Activated CD4-positive, alpha-beta T cell treated with anti-CD3 and anti-CD28 coated beads, Interleukin-2, amount 50 U/mL, for 24 hours (primary cell): ENCODE measurements at places on chromosomes 7 and 10.

DNA sequence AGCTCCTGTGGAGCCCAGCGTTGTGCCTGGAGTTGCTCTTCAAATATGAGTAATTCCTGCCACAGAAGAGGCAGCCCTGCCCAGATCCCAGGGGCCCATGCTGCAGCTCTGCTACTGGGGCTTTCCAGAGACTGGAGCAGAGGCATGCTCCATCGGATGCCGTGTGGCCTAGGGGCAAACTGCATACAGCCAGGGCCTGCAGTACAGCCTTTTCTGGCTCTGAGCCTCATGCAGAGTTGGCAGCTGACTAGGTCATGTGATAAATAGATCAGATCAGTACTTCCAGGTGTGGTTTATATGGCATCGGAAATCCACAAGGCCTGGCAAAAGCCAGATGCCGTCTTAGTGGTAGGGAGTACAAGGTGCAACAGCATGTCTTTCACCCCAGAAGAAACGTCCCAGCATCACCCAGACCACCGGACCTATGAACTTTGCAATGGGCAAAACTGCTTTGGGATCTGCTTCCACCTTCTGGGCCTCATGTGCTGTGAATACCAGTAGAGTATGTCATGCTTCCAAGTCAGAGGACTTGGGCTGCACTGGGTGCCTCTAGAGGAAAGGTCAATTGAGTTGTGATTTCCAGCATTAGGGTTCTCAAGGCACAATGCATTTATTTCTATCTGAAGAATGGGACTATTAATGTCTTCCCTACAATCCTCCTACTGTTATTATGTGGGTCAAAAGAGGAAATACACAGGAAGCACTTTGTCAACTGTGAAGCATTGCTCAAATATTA lies 250.7 kb upstream of the ZNF32 start:
- no peak for DNase-seq

GRCh38 chr10:95865814-95866466 lies 41.8 kb upstream of the CC2D2B start:
- no peak for DNase-seq

DNA sequence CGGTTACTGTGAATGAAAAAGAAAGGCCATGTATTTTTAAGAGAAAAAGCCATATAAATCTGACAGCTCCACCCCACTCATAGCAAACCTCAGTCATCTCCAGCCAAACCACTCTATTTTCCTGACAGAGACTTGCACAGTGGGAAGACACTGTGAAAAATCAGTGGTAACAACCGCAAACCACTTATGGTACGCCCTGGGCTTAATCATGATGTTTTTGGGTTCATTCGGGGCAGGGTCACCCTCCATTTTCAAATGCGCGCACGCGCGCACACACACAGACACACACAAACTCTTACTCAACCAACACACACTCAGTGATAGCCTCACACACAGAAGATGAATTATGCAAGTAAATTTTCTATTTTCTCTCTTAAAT lies 82.1 kb upstream of the HPS1 start:
- DNase-seq = no peak

DNA sequence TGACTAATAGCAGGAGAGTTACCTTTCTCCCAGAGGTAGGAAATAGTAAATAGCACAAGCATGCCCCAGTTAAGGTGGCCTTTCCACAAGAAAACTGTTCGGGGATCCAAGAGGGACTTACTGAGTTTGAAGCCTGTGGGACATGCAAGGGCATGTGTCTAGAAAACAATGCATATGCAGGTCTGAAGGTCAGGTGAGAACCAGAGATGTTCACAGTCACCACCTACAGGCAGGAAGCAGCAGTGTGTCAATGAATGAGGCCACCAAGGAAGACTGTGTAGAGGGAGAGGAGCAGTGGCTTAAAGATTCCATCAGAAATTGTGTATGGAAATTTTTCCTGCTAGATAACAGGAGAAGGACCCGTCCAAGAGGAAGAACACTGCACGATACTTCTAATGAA lies 66.0 kb downstream of the CALD1 start:
- DNase-seq = no peak

GRCh38 chr7:138608275-138608674 lies 92.9 kb downstream of the SVOPL start:
- no peak for DNase-seq

DNA sequence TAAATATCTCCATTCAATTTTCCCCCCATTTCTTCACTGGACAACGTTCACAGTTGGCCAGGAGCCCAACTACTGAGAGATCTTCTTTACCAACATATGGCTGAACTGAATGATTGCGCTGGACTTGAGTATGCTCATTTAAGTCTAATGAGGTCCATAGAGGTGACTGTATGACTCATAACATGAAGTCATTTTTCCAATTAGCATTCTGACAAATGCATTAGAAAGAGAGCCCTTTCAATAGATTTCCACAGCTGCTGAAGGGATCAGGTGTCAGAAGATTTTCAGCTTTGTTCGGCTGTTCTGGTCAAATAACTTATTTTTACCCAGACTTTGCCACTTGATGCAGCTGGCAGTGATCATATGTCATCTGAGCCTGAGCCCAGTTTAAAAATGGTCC lies 438.0 kb downstream of the ETV1 start:
- DNase-seq = no peak

GRCh38 chr7:4071370-4072058 lies 610.6 kb upstream of the FOXK1 start:
- no peak for DNase-seq

DNA sequence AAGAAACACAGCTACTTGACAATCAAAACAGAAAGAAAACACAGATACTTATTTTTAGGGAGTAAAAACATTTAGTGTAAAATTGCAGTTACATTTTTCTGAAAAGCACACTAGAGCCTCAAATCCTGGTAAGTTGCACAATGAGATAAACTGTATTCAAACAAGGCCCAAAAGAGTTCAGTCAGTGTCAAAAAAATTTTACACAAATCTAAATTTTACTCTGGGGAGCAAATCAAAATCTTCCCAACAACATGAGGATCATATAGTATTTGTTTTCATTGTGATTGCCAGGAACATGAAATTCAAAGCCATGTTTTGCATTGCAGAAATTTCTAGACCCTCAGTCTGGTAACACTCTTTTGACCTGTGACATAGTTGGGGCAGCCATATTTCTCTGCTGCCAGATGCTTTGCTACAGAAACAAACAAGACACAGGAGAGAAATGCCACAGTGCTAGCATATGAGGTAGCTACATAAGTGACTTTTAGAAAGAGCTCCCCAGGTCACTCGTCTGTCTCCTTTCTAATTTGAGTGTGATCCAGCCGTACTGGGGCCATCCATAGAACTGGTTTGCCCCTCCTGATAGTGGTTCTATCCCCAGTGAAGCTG lies 49.6 kb downstream of the PDE1C start:
- no peak for DNase-seq

DNA sequence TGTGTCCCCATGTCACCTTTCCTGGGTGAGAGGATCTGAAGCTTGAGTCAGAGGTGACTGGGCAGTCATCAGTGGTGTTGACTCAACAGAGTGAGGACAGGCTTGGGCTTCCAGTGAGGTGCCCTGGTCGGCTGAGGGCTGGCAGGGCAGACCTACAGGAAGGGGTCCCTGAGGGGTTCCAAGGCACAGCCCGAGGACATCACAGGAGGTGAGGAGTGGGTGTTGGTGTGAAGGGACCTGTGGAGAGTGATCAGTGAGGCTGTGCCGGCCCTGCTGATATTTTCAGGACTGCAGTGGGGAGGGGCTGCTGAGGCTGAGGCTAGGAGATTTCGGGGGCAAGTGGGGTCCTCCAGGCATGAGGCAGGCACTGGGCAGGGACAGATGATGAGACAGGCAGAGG lies 545.5 kb downstream of the TCERG1L start:
- no peak for DNase-seq

DNA sequence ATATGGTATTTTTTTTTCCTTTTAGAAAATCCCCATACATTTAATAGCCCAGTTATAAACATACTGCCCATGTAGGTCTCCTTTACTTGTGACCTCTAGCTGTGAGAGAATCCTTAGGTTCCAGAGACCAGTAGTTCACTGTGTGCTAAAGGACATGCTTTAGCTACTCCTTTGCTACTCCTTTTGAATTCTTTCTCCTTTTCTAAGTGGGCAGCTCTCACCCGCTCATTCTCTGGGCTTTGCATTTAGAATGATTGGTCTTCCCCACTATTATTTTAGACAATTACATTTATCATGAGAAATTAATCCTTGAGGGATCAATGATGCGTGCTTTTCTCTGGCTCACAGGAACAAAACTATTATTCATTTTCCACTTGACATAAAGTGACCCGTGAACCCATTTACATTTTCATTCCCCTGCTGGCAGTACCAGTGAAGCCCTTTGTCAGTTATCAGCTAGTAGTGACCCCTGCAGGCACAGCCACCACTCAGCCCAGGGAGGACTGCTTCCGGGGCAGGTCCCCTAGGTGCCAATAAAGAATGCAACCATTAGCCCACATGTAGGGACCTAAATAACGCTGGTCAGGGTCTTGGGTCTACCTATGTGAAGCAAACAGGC lies 844.3 kb downstream of the CNTNAP2 start:
- DNase-seq = no peak

- DNase-seq = no peak
Measured at GRCh38 chr7:67566101-67566500, 569.5 kb downstream of the TYW1 start.

- DNase-seq = no peak
Measured at GRCh38 chr7:143884969-143885559, 16.9 kb downstream of the TCAF1 start.

DNA sequence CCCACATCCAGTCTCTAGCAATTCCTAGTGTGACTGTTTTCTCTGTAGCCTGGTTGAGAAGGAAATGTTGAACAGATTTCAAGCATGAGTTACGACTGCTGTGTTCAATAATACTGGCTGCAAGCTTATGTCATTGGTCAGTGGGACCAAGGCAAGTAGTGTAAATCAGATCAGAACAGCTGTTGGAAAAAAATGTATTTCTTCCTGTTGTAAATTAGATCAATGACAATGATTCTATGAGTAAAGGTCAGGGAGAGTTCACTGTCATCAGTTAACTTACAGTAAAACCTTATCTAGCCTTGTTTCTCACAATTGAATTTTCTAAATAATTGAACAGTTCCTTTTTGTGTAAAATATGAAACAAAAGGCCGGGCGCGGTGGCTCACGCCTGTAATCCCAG lies 6.7 kb downstream of the OTUD1 start:
- no peak for DNase-seq

DNA sequence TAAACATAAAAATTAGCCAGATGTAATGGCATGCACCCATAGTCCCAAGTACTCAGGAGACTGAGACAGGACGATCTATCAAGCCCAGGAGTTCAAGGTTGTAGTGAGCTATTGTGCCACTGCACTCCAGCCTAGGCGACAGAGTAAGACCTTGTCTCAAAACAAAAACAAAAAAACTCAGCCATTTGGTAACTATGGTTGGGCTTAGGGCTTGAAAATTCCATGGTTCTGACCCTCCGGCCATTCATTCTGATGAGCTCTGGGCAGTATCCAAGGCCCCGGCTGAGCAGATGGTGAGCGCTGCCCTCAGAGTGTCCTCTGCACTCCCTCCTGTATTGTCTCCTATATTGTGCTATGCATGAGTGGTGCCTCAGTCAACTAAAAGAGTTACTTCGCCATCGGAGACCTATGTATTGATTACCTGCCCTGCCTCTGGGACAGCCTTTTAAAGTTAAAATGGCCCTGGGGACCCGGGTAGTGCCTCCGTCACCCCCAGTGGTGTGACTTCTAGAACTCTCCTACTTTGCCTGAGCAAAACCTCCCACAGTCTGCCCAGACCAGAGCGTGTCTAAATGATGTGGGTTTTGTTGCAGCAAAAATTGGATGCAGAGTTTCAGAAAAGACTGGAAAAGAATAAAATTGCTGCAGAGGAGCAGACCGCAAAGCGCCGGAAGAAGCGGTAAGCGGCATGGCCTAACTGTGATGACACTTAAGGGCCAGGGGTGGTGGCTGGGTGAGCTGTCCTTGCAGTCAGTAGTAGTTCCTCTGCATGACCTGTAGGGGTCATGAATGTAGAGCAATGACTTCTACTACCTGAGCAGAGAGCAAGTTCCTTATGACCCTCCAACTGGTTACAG lies 8.1 kb downstream of the PRKRIP1 start:
- DNase-seq = peak; percentile 46

DNA sequence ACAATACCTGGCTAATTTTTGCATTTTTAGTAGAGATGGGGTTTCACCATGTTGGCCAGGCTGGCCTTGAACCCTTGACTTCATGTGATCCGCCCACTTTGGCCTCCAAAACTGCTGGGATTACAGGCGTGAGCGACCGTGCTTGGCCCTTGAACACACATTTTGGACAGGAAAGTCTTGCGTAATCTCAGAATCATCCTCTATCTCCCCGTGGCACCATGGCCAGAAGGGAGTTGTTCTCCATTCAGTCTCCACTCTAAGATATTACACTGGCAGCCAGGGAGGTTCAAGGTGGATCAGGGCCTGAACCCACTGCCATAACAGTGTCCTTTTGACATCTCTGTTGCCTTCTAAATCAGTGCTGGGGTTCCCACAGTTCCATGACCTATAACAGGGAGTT lies 29.2 kb upstream of the GALNTL5 start:
- no peak for DNase-seq

GRCh38 chr7:150831851-150832250 lies 20.5 kb upstream of the AOC1 start:
- DNase-seq = no peak

- no peak for DNase-seq
Measured at GRCh38 chr7:27714831-27715444, 25.0 kb upstream of the TAX1BP1 start.

- peak; percentile 38 for DNase-seq
Measured at GRCh38 chr7:106793015-106793975, 71.8 kb upstream of the PIK3CG start.

DNA sequence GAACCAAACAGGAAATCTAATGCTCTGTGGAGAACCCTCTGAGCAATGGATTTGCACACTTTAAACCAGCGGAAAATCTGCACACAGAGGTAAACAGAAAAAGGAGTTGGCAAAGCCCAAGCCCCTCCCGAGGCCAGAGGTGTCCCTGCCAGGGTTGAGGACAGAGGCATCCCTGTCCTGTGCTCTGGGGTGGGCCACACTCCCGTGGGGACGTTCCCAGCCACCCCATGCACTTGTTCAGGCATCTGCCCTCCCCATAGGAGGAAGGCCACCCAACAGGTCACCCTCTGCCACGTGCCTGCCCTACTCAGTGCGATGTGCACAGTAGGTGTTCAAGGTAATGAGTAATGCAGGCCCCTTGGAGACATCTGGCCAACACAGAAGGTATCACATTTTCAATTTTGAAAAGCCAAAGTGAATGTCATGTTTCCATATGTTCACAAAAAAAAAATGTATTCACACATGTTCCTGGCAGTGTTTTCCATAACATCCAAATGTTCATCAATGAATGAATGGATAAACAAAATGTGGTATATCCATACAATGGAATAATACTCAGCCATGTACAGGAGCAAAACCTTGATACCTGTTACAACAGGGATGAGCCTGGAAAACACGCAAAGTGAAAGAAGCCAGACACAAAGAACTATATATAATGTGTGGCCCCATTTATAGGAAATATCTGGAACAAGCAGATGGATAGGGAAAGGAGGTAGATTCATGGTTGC lies 108.1 kb downstream of the EBF3 start:
- no peak for DNase-seq

GRCh38 chr7:39637400-39637799 lies 14.0 kb downstream of the RALA start:
- DNase-seq = no peak
